Frontal cortex (tissue), 4 donors: ENCODE measurements at places on chromosomes 4 and X. TPM values are rescaled to one million over a fixed set of nuclear protein-coding genes. Genes with fewer than 3 reads are reported as not detected.

GRCh38 chr4:155667222-155667567, 547 bp downstream of the GUCY1A1 start:
- no peak for DNase-seq

- no peak for DNase-seq
These were observed 36.9 kb downstream of the ENPEP start for GRCh38 chr4:110512901-110513300.

CHRDL1 gene
- total RNA-seq: 23.2 TPM

DNA sequence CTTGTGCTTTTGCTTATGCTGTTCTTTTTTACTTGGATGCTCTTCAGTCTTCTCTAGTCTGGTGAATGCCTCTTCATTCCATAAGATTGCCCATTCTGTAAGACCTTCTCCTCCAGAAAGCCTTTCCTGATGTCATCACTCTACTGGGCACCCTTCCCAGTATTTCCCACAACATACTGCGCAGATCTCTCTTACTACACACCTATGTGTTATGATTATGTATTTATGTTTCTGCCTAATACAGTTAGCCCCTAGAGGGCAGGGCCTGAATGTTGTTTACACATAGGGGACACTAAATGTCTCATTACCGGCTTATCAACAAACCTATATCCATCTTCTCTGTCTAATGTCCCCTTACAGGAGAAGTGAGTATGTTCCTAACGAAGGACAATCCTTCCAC, 21.1 kb downstream of the AIFM1 start:
- no peak for DNase-seq

DNA sequence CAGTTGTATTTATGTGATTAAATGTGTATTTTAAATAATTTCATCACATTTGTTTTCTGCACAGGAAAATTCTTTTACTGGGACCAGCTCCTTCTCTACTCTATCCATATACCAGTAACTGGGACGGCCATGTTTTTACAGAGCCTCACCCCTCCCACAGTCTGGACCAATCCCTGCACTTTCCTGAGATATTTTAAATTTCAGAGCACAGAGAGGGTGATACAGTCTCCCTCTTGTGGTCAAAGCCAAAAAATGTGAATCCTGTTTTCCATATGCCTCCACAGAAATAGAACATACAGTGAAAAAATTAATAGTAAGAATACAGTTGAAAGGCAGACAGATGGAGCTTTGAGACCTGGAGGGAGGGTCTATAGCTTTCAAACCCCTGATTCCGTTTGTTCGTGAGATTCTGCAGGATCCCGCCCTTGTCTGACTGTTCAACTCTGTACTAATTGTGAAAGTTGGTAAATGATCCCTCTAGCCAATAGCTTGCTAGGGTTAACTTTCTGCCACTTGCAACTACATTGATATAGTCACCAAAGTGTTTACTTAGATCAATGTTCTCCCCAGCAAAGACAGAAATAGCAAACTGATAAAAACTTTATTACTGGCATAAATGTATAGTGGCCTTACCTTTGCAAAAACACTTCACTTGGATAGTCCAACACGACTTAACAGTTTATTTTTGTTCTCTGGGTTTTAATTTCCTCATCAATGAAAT, 172.2 kb downstream of the PPARGC1A start:
- no peak for DNase-seq

GRCh38 chr4:46839128-46839527, 69.9 kb downstream of the COX7B2 start:
- no peak for DNase-seq

GRCh38 chr4:40626183-40626990, 3.3 kb downstream of the RBM47 start:
- DNase-seq: no peak

GRCh38 chr4:128606173-128606572, 203.3 kb upstream of the JADE1 start:
- DNase-seq: no peak
